ENCODE measurements at places on chromosomes 1 and 21.

DNA sequence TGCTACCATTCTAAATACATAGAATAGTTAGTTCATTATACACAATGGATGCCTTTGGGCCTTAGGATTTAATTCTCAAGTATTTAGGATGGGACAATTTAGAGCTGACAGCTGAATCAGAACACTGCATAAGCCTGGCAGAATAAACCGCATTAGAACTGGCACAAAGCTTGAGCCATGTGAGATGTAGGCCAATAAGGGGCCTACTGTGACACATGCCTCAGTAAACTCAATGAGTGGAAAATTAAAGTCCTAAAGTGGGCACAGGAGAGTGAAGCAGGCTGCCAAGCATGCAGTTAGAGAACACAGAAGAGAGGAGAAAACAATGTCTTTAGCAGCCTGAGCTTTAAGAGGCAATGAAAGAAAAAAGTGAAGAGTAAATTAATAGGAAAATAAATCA lies 24.3 kb downstream of the SCYL3 start:
- no peak for DNase-seq

DNA sequence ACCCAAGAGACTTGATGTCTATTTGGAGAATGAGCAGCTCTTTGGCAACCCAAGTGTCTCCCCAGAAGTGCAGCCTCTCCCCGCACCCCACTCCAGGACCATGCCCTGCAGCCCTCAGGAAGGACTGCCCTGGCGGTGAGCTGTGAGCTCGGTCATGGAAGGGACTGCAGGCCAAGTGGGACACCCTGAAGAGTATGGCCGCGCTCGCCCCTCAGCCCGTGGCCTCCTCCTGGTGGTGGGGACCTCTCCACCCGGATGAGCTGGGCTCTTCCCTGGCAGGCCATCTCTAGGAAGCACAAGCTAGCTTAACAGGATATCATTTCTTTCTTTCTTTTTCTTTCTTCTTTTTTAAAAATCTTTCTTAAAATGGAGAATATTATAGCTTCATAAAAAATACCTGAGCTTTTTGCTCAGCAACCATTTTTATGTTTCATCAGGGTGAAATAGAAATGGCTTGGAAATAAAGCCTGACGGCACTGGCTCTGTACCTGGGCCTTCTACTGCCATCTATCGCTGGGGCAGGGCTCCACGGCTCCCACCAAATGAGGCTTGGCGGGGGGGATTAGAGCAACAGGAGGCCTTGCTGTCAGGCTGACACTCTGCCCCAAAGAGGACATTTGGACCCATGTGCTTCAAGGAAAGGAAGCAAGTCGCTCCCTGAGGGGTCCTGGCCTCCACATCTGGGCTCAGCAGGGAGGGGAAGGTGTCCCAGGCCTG lies 296.2 kb upstream of the VAMP3 start:
- no peak for DNase-seq

- DNase-seq, result no peak
These were observed 229.6 kb upstream of the JUN start for GRCh38 chr1:59013276-59013927.

DNA sequence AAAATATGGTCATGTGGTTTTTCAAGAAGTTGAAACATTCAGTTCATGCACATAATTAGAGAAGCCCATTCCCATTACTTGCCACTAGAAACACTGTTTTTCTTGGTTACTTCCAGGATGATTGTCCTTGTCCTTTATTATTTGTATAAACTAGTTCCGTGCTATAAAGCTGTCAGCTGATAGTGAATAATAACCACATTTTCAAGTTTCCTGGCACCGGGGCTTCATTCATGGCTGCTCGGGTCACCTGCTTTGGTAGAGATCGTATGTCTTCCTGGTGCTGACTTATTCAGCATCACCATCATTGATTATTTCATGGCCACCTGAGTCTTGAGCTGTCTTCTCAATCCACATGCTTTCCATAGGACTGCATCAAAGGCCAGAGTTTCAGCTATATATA lies 62.9 kb upstream of the ZNF326 start:
- no peak for DNase-seq

- no peak for DNase-seq
These were observed 14.1 kb downstream of the EVA1C start for GRCh38 chr21:32426592-32427051.

GRCh38 chr1:212060632-212061472 lies 25.3 kb downstream of the DTL start:
- DNase-seq, result no peak

GRCh38 chr1:94553323-94553730 lies 11.8 kb upstream of the F3 start:
- DNase-seq, result no peak

DNA sequence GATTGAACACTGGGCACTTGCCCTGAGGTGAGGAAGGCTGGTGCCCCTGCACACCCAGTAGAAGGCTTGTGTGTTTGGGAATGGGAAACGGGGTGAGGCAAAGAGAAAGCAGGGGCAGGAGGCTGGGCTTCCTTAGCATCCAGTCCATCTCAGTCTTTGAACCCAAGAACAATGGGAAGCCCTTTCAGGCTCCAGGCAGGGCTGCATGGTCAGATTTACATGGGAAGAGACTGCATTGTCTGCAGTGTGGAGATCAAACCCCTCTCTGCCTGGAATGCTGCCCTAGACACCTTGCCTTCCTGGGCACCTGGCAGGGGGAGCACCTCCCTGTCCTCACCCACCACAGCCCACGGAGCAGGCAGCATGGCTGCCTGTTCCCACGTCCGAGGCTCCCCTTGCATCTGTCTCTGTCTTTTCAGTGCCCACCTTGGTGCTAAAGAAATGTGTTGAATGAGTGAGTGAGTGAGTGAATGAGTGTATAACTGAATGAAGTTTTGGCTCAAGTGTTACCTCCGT lies 268.5 kb downstream of the GRIK3 start:
- DNase-seq, result no peak

DNA sequence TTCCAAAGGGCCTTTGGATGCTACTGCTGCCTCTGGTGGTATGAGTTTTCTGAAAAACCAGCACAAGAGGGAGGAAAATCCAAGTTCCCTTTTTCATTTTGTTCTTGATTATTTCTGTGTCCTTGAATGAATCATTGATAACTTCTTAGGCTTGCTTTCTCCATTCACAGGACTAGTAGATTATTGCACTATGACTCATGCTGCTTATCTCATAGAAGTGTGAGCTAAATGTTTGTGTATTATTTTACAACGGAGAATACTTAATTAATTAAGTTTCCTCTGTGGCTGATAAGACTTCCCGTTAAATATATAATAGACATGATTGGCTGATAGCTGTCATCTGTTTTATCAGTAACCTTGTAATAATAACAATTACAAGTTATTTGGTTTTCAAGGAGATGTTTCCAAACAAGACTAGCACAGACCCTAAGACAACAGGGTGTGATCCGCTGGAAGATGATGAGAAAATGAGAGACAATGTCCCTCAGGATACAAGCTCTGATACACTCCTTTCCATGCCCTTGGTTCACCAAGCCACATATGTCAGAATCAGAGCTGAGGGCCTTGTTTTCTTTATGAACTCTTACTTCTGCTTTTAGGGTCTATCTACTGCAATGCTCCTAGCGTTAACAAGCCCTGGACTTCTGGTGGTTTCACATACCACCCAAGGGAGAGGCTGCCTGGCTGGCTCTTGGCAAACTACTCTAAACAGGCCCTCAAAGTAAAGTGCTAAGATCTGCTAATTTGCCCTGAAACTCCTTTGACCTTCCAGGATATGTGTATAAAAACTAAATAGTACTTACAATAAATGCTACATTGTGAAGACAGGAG lies 1078.3 kb downstream of the TTLL7 start:
- DNase-seq, result no peak

- DNase-seq, result no peak
These were observed 42.0 kb upstream of the CD34 start for GRCh38 chr1:207952617-207953542.

DNA sequence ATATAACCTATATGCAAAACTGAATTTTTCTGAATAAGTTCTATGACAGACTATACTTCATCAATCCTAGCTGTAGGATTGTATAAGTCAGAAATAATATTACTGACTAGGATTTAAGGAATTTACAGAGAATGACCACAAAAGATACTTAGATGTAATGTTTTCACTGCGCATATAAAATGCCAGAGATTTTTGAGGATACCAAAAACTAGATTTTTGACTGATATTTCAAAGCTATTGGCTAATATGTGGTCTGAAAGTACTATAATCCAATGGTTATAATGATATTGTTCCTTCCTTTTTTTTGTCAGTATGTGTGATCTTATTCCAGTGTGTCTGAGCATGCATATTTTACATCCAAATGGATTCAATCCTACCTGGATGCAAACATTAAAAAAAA lies 17.0 kb upstream of the IFI44L start:
- DNase-seq, result no peak

- peak; percentile 7 for DNase-seq
These were observed 46.4 kb upstream of the ADGRL4 start for GRCh38 chr1:79052829-79053449.

- no peak for DNase-seq
These were observed 11.6 kb upstream of the LMNA start for GRCh38 chr1:156102633-156103511.

DNA sequence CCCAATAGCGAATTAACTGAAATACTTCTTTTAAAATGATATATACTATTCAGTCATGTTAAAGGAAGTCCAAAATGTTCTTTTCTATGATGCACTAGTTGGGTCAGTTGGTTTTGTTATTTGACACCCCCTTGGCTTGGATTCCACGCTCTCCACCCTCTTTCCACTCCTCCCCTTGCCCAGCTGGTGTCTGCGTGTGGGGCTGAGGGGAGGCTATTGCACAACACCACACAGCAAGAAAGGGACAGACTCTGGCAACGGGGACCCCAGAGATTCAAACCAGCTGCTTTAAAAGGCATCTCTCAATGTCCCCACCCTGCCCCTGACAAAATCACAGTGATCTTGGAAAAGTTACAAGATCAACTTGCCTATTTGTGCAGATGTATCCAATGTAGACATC lies 394.3 kb downstream of the TGFB2 start:
- DNase-seq, result no peak

DNA sequence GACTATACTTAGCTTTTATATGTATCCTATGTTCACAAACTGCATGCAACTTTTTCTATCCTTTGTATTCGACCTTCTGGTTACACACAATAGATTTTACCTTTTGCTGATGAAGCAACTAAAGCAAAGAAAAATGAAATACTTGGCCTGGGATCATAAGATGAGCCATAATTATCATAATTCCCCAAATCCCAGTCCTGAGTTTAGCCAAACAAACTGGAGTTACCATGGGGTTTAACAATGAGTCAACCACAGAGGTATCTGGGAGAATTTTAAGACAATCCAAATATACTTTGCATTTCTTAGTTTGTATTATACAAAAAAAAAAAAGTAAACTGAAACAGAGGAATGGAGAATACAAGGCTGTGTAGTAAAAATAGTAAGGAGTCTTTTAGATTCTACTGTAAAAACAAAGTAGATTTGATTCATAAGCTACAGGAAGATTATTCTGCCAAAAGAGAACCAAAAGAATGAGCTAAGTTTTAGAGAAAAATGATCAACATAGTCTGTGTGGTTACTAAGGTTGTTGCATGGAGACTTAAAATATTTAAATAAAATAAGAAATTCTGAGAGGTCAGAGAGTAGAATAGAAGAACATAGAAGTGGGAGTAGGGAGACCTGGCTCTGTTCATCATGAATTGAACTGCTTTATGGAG lies 60.4 kb upstream of the GORAB start:
- DNase-seq, result no peak

DNA sequence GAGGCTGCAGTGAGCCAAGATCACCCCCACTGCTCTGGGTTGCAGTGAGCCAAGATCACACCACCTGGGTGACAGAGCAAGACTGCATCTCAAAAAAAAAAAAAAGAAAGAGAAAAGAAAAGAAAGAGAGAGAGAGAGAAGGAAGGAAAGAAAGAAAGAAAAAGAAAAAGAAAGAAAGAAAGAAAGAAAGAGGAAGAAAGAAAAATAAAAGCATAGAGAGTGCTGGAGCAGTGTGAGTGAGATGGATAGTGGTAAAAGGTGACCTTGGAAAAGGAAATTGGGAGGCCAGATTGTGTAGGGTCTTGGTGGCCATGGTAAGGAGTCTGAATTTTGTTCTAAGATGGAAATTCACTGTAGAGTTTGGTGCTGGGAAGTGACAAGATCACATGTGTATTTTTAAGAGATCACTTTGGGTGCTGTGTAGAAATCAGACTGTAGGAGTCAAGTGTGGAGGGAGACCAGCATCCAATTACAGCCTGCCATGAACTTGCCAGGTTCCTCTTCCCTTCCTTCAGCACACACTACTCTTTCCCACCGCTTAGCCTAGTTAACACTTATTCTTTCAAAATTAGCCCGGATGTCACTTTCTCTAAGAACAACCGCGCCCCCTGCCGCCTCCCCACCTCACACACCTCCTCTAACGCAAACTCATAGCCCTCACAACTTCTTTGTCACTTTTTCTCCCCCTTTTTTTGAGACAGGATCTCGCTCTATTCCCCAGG lies 17.9 kb downstream of the MTX1 start:
- DNase-seq, result peak; percentile 67

GRCh38 chr1:62435231-62436038 lies 1.4 kb upstream of the USP1 start:
- no peak for DNase-seq

GRCh38 chr1:77010937-77011336 lies 143.7 kb downstream of the ST6GALNAC5 start:
- DNase-seq, result no peak

DNA sequence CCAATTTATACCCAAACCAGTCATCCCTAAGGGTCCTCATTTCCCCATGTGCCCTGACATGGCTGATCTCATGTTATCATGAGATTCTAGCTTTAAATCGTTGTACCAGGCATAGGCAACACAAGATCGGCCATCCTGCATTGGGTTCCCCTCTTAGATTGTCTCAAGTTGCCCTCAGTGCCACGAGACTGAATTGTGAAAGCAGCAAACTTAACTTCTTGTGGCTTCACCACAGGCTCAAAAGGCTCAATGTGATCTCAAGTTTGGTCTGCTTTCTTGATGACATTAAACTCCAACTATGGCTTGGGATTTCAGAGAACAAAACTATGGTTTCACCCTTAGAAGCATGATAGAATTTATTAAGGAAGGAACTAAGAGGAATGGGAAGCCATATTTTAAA lies 168.5 kb upstream of the SYT6 start:
- DNase-seq, result no peak

DNA sequence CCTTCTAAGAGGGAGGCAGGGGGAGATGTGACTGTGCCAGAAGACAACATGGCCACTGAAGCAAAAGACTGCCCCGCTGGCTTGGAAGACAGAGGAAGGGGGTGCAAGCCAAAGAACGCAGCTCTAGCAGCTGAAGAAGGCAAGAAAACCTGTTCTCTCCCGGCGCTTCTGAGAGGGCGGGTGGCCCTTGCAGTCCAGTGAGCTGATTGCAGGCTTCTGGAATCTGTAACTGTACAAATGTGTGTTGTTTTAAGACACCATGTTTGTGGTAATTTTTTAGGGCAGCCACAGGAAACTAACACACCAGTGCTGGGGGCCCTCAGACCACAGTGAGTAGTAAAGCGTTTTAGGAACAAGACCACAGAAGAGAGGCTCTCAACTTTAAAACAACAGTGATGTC lies 47.0 kb downstream of the CD46 start:
- DNase-seq, result peak; percentile 39

GRCh38 chr1:58855274-58856165 lies 71.7 kb upstream of the JUN start:
- no peak for DNase-seq
